ENCODE measurements at places on chromosomes 6 and 20. TPM values are rescaled to one million over a fixed set of nuclear protein-coding genes. Genes with fewer than 3 reads are reported as not detected.

DNA sequence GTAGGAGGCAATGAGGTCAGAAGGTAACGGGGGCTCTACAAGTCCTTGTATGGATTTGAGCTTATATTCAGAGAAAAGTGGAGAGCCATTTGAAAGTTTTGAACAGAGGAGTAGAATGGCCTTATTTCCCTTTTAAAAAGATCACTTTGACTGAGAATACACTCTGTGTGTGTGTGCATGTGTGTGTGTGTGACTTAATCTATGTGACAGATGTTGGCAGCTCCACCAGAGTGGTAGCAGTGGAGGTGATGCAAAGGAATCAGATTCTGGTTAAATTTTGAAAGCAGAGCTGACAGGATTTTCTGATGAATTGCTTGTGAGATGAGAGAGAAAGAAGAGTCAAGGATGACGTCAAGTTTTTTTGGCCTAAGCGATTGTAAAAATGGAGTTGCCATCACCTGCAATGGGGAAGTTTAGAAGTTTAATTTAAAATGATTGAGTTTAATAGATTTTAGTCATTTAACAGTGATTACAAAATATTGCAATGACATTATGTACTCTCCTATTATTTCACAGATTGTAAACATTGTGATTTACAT lies 172.2 kb upstream of the HEY2 start:
- no peak for DNase-seq

- DNase-seq = no peak
These were observed 9.7 kb upstream of the MAFB start for GRCh38 chr20:40698744-40699143.

The TRIM15 gene
- 0.12 TPM for total RNA-seq

GRCh38 chr6:158852312-158853071 lies 33.3 kb upstream of the EZR start:
- no peak for DNase-seq

The FAM209B gene
- not detected for total RNA-seq

DNA sequence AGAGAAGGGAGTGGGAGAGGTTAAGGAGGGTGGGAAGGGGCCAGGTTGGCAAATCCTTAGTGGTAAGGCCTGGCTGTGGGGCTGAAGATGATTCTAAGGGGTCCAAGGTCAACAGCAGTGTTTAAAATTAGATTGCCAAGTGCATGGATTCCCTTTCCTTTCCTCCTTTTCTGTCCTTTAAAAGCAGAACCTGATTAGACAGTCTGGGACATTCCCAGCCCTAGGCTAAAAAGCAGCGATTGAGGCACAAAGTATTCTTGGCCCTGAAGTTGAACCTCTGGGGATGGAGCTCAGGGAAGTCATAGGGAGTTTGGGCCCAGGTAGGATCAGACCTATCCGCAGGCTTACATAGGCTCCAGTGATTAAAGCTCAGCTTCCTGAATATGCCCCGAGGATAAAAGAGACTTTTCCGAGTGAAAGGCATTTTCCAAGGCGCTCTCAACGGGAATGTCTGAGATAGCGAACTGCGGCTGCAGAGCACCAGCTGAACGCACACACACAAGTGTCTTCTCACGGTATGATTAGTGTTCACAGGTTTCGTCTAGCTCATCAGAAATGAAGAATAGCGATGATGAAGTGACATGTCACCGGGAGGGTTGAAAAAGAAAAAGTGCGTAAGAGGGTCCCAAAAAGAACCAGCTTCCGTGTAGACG lies 787 bp upstream of the CARMIL1 start:
- DNase-seq = no peak

- DNase-seq = no peak
These were observed 166.2 kb upstream of the CHD6 start for GRCh38 chr20:41784209-41784958.

- no peak for DNase-seq
These were observed 263.2 kb downstream of the GJA1 start for GRCh38 chr6:121698617-121699016.

The RBM38 gene
- total RNA-seq = 20.6 TPM

- no peak for DNase-seq
These were observed 30.2 kb downstream of the RRBP1 start for GRCh38 chr20:17651760-17652388.

The FAM217A gene
- not detected for total RNA-seq

DNA sequence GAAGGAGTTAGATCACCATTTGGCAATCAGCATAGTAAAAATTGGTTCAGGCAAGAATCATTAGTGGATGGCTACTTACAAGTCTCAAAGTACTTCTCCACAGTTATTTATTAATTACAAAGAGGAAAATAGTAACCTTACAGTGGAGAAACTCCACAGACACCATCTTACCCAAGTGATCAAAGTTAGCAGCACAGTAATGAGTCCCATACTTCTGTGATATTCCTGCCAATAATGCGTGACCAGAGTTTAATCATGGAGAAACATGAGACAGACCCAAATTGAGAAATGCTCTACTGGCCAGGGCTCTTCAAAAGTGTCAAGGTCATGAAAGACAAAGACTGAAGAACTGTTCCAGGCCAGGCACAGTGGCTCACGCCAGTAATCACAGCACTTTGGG lies 9.5 kb downstream of the TBC1D7 start:
- no peak for DNase-seq

Measured in NCI-H460 (cell line).